ENCODE measurements at places on chromosomes 2 and 18.

GRCh38 chr18:78788161-78788560 is 191.5 kb upstream of the SALL3 start:
- no peak for DNase-seq

DNA sequence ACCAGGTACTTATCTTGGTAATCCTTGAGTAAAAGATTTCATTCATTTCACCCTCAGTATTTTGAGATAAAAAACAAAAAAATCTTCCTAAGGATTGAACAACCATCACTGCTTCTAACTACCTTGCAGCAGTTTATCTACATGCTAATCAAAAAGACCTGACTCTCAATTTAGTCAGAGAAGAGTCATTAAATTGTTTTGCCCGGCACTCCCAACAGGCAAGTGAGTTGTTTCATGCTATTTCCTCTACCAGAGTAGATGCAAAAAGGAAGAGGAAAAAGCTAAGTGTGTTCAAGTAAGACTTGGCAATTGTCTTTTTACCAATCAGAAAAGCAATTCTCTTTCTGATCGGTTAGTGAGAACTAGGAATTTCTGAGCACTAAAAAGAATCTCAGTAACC is 39.5 kb downstream of the MYO5B start:
- no peak for DNase-seq

DNA sequence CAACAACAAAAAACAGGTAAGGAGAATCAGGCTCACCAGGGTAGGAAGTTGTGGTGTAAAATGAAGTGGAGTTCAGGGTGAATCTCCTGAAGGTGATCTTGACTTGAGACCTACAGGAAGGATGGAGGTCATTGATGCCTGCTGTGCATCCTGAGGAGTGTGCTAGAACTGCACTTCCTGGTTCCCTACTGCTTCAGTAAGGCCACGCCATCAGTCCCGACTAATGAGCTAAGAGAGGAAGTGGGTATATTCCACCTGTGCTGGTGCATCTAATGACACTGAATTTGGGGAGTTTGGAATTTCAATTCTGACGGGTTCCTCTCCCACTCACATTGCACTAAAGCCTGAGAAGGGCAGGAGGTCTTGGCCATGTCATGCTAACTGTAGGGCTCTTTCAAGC is 349.3 kb upstream of the SLC14A2 start:
- DNase-seq = no peak

GRCh38 chr18:11585596-11585995 is 23.8 kb upstream of the SLC35G4 start:
- DNase-seq = no peak

GRCh38 chr2:215702116-215702902 is 266.4 kb upstream of the FN1 start:
- no peak for DNase-seq

Measured in frontal cortex (tissue), 4 donors.